ENCODE measurements at places on chromosomes 5 and 9.

GRCh38 chr5:33230467-33231078, 210.2 kb upstream of the TARS1 start:
- DNase-seq, result no peak

DNA sequence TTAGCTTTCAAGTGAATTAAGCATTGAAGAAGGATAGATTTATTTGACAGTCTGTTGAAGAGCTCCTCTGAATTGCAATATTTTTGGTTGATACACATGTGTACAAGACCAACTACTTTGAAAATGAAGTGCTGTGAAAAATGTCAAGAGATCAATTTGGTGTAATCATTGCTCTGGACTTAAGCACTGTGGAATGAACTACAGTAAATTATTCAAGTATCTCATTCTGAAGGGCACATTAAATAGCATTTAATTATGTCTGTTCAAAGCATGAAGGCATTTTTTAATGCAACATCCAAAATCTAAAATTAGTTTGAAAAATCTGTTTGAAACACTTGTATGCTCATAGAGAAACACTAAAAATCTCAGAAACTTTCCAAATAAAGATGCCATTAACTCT, 107.5 kb downstream of the CDH18 start:
- no peak for DNase-seq

GRCh38 chr5:89901346-89901745, 508.2 kb downstream of the CETN3 start:
- no peak for DNase-seq

DNA sequence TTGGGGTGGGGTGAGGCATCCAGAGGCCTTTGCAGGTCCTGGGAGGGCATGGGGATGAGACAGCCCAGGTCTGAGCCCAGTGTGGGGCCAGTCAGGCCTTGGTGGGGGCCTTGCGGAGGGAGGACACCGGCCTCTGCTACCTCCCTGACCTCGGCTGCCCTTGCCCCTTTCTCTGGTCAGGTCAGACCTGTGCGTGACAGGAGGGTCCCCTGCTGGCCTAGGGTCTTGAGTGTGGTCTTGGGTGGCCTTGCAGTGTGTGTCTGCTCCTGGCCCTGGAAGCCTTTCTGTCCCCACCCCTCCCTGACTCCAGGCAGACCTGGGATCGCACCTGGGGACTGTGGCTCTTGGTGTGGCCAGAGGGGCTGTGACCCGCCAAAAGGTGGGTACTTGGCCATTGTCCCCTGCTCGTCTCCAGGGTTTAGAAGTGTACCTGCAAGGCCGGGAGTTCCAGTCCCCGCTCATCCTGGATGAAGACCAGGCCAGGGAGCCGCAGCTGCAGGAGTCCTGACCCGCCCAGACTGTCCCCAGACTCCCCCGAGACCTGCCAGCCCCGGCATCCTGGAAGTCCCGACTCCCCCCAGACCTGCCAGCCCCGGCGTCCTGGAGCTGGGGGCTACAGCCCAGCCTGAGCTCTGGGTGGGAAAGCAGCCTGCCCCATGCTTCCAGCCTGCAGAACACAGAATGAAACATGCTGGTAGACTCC, 4.4 kb upstream of the MAN1B1 start:
- no peak for DNase-seq

GRCh38 chr5:1917830-1918487, 35.2 kb upstream of the IRX4 start:
- DNase-seq, result no peak

DNA sequence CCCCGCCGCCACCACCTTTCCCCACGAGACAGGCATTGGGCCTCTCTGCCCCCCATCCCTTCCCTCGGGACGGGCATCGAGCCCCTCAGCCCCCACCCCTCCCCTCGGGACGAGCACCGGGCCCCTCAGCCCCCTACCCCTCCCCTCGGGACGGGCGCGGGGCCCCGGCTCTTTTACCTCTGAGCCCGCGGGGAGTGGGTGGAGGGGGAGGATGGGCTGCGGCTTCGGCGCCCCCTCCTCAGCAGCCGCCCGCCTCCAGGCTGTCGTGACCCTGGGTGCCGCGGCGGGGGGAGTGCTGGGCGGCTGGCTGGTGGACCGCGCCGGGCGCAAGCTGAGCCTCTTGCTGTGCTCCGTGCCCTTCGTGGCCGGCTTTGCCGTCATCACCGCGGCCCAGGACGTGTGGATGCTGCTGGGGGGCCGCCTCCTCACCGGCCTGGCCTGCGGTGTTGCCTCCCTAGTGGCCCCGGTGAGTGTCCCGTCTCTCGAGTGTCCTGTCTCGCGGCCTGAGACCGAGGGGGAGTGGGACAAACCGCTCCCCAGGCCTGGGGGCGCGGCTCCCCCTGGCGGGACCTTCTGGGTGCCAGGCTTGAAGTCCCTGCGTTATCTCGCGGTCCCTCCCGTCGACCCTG, 791 bp downstream of the SLC2A8 start:
- no peak for DNase-seq

GRCh38 chr5:74113927-74114326, 487.9 kb downstream of the ARHGEF28 start:
- no peak for DNase-seq

DNA sequence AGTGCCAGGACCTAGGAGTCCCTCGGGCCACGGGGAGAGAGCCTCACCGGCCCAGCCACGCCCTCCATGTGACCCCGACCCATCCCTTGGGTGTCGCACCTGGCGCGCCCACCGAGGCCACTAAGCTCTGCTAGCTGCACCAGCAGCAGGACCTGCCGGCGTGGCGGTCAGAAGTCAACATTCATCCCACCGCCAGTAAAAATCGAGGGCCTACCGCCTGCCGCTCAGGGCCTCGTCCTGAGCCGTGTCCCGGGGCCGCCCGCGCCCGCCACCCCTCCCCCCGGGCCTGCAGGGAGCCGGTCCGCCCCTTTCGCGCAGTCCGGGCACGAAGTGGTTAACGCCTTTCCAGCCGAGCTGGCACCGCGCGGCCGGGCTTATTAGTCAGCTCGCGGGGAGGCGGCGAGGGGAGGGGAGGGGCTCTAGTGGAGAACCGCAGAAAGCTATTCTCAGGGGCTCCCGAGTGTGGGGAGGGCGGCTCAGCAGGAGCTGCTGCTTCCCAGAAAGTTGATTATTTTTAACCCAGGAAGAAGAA, 124.4 kb downstream of the C9orf50 start:
- DNase-seq, result peak; percentile 93

DNA sequence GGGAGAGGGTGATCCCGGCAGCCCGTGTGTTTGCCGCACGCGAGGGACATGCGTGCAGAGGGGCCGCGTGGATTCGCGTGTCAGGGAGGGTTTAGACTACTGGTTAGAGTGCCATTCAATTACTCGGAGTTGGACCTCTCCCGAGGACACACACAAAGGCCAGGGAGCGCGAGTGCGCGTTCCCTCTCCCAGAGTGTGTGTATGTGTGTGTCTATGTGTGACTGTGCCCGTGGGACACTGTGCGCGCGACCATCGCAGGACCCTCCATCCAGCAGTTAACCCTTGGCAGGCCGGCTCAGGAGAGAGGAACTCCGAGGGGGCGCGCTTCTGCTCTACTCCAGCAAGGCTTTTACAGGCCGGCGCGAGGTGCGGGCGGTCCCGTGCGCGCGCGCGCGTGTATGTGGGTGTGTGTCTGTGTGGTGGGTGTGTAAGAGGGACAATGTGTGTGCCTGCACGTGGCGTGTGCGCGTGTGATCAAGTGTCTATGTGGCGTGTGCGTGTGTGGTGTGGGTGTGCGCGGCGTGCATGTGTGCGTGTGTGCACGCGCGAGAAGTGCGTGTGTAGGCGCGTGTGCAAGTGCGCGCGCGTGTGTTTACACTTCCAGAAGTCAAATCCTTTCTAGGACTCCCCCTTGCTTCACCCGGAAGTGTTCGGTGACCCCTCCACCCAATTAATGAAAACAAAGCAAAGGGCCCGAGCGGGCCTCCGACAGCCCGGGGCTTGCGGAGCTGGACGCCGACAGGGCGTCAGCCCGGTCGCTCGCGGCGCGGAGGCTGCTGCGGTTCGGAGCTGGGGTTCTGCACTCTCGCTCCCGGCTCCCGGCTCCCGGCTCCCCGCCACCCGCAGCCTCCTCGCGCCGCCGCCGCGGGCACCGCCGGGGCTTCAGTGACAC, 75.3 kb upstream of the TBCA start:
- DNase-seq, result peak; percentile 67

GRCh38 chr5:96752341-96753016, 55.3 kb downstream of the ERAP1 start:
- DNase-seq, result no peak

GRCh38 chr9:131441441-131441840, 47.6 kb downstream of the PRRC2B start:
- DNase-seq, result no peak

DNA sequence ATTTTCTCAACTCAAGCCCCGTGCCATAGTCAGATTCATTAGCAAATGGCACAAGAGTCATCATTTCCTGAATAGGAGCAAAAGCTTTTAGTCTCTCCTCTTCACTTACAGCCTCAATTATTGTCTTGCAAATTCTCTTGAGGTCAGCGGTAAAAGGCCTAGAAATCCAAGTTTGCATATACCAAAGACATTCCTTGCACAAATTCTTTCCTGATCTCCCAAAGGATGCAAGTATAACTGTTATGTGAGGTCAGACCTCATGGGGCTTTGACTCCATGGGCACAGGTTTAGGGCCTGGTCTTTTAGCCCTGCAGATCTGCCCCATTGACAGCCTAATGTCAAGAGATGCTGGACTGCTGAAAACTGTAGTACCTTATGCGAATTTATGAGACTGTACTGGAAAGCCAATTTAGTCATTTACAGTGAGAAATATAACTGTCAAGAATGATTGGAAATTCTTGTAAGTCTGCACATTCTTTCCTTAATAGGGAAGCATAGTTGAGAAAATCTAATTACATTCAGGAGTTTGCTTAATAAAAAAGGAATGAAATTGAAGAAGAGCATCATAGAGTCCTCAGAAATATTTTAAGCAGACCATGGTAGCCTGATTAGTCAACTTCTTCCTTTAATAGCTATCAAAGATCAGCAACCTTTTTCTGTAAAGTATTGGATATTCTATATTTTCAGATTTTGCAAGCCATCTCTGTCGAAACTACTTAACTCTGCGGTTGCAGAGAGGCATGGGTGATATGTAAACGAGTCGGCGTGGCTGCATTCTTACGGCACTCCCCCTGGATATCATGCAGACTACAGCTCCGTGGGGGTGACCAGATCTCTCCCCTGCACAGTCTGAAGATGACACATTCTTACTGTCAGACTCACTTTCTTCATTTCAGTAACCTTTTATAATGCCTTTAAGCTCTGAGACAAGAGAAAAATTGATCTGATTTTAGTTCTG, 45.2 kb downstream of the GCNT4 start:
- DNase-seq, result no peak

DNA sequence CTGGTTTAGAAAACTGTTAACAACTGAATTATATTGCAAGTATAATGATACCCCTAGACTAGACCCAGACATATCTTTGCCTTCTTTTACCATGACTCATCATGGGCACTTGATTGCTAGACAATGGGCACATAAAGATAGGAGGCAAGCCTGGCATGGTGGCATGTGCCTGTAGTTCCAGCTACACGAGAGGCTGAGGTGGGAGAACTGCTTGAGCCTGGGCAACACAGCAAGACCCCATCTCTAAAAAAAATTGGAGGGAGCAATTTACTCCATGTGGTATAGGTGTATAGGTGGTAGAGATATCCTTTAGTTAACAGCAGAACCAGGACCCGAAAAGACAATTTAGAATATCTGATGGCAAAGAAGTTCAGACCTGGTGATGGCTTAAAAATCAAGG, 51.6 kb downstream of the ELOVL7 start:
- no peak for DNase-seq

GRCh38 chr5:149857499-149857898, 87.1 kb downstream of the PDE6A start:
- DNase-seq, result peak; percentile 84

- no peak for DNase-seq
Measured at GRCh38 chr5:32274548-32275395, 38.0 kb downstream of the MTMR12 start.

DNA sequence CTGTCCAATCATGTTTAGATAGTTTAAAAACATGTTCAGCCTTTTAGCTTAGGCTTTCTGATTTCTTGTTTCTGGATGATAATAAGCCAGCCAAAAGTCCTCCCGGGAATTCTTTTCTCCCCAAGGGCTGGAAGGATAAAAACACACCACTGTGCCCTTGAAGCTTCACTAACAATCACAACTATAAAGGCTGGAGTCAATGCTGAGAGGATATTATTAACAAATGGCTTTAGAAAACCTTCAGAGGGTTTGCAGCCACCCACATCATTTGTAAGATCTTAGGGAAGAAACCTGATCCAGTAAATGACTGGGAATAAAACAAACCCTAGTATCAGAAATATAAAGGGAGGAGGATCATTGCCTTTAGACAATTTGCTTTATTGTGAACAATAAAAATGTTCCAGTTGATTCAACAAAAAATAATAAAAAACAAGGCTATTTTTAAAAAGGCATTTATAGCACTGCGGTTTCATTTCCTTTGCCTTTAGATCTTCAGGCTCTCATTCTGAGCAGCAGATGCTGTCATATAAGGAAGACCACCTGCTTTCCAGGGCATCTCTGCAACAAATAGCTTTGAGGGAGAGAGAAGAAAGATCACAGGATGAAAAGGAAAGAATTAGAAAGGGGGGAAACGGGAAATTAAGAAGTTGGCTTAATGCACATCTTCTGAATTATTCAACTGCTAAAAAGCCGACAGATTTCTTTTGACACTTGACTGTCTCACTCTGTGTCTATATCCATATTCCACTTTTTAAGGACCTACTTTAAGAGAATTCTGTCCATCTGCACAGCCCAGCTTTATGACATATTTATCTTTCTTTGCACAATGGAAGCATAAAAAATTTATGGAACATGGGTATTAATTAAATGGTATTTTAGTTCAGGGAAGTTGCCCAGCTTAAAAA, 277.2 kb upstream of the SLC24A2 start:
- no peak for DNase-seq

DNA sequence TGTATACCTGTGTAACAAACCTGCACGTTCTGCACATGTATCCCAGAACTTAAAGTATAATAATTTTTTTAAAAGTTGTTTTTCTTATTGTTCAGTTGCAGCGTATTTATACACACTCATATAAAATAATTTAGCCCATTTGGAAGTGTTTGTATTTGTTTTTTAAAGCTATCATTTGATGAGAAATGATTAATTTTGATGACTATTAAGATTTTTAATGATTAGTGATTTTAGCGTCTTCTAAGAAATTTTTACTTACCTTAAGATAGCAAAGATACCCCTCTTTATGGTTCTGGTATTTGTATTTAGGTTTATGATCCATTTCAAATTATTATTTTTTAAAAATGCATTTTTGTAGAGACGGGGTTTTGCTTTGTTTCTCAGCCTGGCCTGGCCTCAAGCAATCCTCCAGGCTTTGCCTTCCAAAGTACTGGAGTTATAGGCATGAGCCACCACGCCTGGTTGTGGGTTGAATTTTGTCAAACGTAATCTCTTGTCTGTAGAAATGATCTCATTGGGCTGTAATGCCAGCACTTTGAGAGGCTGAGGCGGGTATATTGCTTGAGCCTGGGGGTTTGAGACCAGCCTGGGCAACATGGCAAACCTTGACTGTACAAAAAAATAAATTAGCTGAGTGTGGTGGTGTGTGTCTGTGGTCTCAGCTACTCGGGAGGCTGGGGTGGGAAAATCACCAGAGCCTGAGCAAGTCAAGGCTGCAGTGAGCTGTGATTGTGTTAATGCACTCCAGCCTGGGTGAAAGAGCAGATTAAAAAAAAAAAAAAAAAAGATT, 26.9 kb downstream of the CSNK1G3 start:
- DNase-seq, result no peak

- DNase-seq, result no peak
Measured at GRCh38 chr5:1028481-1029281, 20.1 kb downstream of the NKD2 start.

Data from RWPE2 (cell line).